ENCODE measurements at places on chromosomes 6 and 20. TPM values are rescaled to one million over a fixed set of nuclear protein-coding genes. Genes with fewer than 3 reads are reported as not detected.
A peak's percentile ranks its signal among the peaks of the same experiment; 100 is the strongest.

GRCh38 chr20:2800521-2801285 is at the start of gene CPXM1:
Gene CPXM1 (minus strand): TSS chr20:2800627. CDS start chr20:2800572, 55 bp downstream.
- peak within 1 kb of the TSS; percentile 30 for H3K4me3 ChIP-seq
- no peak for DNase-seq
- no peaks in the 10 kb centered on the region for H3K27me3 ChIP-seq
- H3K36me3 ChIP-seq, result no peaks in the 10 kb centered on the region
- H3K27ac ChIP-seq, result no peak within 1 kb of the TSS
- peaks cover 3% of the 10 kb centered on the region for H3K4me1 ChIP-seq

Gene KCNQ2
- polyA plus RNA-seq, result 0.39 TPM

- no peak for DNase-seq
- H3K4me1 ChIP-seq, result no peaks in the 10 kb centered on the region
- no peak overlapping the region for H3K4me3 ChIP-seq
- H3K27me3 ChIP-seq, result no peaks in the 10 kb centered on the region
These were observed 89.4 kb upstream of the EDN1 start for GRCh38 chr6:12200761-12201160.

Gene SLC35F1
- 0.41 TPM for polyA plus RNA-seq

DNA sequence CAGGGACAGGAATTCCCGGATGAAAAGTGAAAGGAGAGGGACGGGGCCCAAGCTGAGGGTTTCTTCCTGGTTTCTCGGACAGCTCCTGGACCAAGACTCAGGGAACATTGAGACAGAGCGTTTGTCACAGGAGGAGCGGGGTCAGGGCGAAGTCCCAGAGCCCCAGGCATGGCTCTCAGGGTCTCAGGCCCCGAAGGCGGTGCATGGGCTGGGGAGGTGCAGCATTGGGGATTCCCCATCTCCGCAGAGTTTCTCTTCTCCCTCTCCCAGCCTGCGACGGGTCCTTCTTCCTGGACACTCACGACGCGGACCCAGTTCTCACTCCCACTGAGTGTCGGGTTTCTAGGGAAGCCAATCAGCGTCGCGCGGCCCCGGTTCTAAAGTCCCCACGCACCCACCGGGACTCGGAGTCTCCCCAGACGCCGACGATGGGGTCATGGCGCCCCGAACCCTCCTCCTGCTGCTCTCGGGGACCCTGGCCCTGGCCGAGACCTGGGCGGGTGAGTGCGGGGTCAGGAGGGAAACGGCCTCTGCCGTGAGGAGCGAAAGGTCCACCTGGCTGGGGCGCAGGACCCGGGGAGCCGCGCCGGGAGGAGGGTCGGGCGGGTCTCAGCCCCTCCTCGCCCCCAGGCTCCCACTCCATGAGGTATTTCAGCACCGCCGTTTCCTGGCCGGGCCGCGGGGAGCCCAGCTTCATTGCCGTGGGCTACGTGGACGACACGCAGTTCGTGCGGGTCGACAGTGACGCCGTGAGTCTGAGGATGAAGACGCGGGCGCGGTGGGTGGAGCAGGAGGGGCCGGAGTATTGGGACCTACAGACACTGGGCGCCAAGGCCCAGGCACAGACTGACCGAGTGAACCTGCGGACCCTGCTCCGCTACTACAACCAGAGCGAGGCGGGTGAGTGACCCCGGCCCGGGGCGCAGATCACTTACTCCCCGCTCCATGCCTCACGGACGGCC is 54.6 kb upstream of the POLR1H start:
- H3K4me1 ChIP-seq, result peaks cover 17% of the 10 kb centered on the region
- H3K27me3 ChIP-seq, result no peaks in the 10 kb centered on the region
- DNase-seq, result peak; percentile 78
- no peaks in the 10 kb centered on the region for H3K36me3 ChIP-seq

- H3K27me3 ChIP-seq, result no peaks in the 10 kb centered on the region
- no peaks in the 10 kb centered on the region for H3K36me3 ChIP-seq
- no peaks in the 10 kb centered on the region for H3K4me1 ChIP-seq
- H3K4me3 ChIP-seq, result no peak overlapping the region
- no peak overlapping the region for H3K27ac ChIP-seq
These were observed 56.5 kb upstream of the CST7 start for GRCh38 chr20:24892522-24892921.

GRCh38 chr6:107822176-107823046 is 1.7 kb downstream of the SCML4 start:
- H3K36me3 ChIP-seq, result no peaks in the 10 kb centered on the region
- peaks cover 70% of the 10 kb centered on the region for H3K4me1 ChIP-seq
- no peak for DNase-seq
- no peaks in the 10 kb centered on the region for H3K27me3 ChIP-seq
- H3K4me3 ChIP-seq, result peak overlapping the region; percentile 2
- peak overlapping the region; percentile 82 for H3K27ac ChIP-seq

DNA sequence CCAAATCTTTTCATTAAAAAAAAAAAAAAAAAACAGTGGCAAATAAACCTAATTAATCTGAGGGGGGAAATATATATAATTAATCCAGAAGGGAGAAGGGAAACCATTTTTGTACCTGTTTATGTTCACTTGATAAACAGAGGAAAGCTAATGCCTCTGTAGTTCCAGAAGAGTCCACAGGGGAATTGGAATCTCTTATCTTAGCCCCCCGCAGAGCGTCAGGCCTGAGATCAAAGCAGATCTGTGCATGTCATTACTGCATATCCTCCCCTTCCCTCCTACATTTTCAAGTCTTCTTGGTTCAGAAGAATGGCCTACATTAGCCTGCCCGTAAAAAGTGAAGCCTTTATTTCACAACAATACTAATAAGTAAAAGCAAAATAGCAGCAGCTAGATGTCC is 157.2 kb downstream of the PTPRT start:
- no peak overlapping the region for H3K4me3 ChIP-seq
- no peaks in the 10 kb centered on the region for H3K4me1 ChIP-seq
- no peaks in the 10 kb centered on the region for H3K27me3 ChIP-seq
- no peaks in the 10 kb centered on the region for H3K36me3 ChIP-seq
- DNase-seq, result no peak
- H3K27ac ChIP-seq, result no peak overlapping the region

DNA sequence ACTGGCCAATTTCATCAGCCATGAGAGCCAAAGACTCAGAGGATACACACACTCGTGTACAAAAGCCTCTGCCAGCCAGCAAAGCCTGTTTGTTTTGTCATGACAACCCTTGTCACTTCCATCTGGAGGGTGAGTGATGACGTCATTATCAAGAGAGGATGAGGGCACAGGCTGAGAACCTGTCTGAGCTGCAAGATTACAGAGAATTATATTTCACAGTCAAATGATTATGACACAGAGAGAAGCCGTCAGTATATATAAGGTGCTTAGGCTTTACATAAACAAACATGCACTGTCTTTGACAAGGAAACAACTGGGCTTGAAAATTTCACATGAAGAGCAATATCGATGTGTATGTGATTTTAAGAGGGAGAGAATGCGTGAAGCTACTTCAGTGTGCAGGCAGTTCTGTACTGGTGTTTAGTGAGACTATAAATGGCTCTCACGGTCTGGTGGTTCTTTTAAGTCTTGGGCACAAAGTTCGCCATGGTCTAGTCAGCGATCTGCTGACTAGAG is 36.5 kb upstream of the BCLAF1 start:
- H3K27ac ChIP-seq, result no peak overlapping the region
- no peaks in the 10 kb centered on the region for H3K36me3 ChIP-seq
- no peaks in the 10 kb centered on the region for H3K4me1 ChIP-seq
- no peak for DNase-seq

GRCh38 chr20:59518881-59519706 is 85.2 kb upstream of the PHACTR3 start:
- no peaks in the 10 kb centered on the region for H3K4me1 ChIP-seq
- no peaks in the 10 kb centered on the region for H3K36me3 ChIP-seq
- peaks cover 72% of the 10 kb centered on the region for H3K27me3 ChIP-seq
- no peak for DNase-seq

DNA sequence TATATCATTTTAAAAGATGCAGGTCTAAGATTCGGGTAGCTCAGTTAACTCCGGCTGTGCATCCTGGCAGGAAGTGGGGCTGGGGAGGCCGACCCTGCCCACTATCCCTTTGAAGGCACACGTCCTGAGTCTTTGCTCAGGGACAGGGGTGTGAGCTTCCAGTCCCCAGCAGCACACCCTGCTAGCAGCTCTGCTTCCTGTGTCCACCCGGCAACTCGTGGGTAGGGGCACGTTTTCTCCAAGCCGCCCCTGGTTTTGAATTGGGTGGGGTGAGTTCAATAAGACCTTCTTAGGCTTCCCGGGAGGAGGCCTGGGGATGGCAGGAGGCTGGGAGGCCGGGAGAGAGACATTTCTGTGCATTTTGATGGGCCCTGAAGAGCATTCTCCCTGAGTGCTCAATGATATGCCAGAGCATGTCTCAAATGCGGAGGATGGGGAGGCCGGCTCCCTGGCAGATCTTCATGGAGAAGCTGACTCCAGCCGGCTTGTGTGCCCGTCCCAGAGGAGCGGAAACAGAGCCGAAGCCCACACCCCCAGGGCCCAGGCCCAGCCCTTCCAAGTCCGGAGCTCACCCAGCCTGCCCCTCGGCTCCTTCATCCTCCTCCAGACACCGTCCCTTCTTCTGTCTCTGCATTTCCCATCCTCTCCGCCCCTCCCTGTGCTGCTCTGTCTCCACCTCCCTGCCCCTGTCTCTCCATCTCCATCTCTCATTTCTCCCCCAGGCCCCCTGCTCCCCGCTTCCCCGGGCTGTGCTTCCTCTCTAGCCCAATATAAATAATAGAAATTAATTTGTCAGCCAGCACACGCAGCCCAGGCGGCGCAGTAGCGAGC is 36.3 kb upstream of the ZFAND3 start:
- H3K27ac ChIP-seq, result no peak overlapping the region
- peak overlapping the region; percentile 37 for H3K4me3 ChIP-seq
- peaks cover 25% of the 10 kb centered on the region for H3K4me1 ChIP-seq
- DNase-seq, result no peak
- no peaks in the 10 kb centered on the region for H3K36me3 ChIP-seq

DNA sequence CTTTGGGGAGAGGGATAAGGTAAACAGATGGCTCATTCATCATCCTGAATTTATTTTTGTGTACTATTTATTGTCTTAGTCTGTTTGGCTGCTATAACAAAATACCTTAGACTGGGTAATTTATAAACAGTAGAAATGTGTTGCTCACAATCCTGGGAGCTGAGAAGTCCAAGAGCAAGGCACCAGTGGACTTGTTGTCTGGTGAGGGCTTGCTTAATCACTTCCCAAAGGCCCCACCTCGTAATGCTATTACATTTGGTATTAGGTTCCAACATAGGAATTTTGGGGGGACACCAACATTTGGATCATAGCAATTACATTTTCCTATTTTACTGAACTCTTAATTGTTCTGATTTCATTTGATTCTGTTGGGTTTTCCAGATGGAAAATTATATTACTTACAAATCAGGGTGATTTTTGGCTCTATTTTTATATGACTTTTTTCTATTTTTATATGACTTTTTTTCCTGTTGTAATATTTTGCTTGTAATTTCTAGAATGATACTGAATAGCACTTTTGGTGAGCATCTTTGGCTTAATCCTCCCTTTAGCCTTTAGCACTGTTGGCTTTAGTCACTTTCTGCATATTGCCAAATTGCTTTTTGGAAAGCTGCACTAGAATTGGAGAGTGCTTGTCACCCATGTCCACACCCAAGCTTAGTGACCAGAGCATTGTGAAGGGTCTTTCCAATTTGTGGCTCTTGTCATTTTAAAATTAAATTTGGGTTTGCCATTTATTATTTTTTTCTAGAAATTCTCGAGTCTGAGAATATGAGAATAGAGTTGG is 43.7 kb upstream of the TULP4 start:
- H3K4me3 ChIP-seq, result no peak overlapping the region
- H3K27me3 ChIP-seq, result no peaks in the 10 kb centered on the region
- DNase-seq, result no peak
- no peaks in the 10 kb centered on the region for H3K36me3 ChIP-seq
- H3K27ac ChIP-seq, result no peak overlapping the region
- H3K4me1 ChIP-seq, result peaks cover 12% of the 10 kb centered on the region

- H3K4me1 ChIP-seq, result no peaks in the 10 kb centered on the region
- no peaks in the 10 kb centered on the region for H3K36me3 ChIP-seq
- DNase-seq, result no peak
- H3K4me3 ChIP-seq, result no peak overlapping the region
These were observed 112.3 kb upstream of the SYNDIG1 start for GRCh38 chr20:24357177-24357576.

GRCh38 chr6:128482642-128483041 is 37.8 kb downstream of the PTPRK start:
- no peak overlapping the region for H3K4me3 ChIP-seq
- no peak for DNase-seq
- H3K36me3 ChIP-seq, result no peaks in the 10 kb centered on the region
- no peaks in the 10 kb centered on the region for H3K27me3 ChIP-seq
- H3K27ac ChIP-seq, result no peak overlapping the region

- no peaks in the 10 kb centered on the region for H3K36me3 ChIP-seq
- H3K27ac ChIP-seq, result no peak overlapping the region
- DNase-seq, result no peak
- H3K4me1 ChIP-seq, result no peaks in the 10 kb centered on the region
These were observed 15.0 kb downstream of the BLTP3A start for GRCh38 chr6:34806738-34807453.

DNA sequence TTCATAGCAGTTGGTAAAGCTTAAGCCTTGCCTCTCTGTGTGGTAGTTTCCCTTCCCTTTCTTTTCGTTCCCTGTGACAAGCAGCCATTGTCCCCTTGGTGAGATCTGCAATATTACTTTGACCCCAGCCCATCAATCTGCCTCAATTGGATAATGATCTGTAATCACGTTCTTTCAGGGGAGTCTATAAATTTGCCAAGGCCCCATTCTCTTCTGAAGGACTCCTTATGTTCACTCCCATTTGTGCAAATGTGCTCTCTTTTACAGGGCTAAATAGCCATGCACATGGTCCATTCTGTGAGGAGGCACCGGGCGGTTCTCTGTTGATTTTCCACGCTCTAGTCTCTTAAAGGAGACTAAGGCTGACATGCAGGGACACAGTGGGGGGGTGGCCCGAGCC is 660.4 kb upstream of the SLC35B3 start:
- no peaks in the 10 kb centered on the region for H3K27me3 ChIP-seq
- no peak overlapping the region for H3K4me3 ChIP-seq
- H3K36me3 ChIP-seq, result no peaks in the 10 kb centered on the region
- H3K4me1 ChIP-seq, result no peaks in the 10 kb centered on the region
- DNase-seq, result no peak

GRCh38 chr6:104531646-104532045 is 328.1 kb downstream of the HACE1 start:
- no peaks in the 10 kb centered on the region for H3K4me1 ChIP-seq
- peak overlapping the region; percentile 41 for H3K27ac ChIP-seq
- H3K36me3 ChIP-seq, result no peaks in the 10 kb centered on the region
- H3K4me3 ChIP-seq, result no peak overlapping the region

Gene CDSN
- polyA plus RNA-seq, result not detected

DNA sequence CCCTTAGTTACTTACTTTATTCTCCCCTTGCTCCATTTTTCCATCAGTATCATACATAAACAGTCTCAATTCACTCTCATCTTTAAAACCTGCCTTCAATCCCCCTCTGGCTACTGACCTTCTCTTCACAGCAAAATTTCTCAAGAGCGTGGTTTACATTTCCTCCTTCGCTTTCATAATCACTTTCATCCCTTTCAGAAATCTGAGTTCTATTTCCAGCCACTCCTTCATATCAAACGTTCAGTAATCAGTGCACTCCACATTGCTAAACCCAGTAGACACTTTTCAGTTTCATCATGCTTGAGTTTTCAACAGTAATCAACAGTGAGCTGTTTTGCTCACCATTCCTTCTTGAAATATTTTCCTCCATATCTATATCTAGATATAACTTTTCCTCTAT is 176.7 kb upstream of the HSF2 start:
- DNase-seq, result no peak
- H3K27ac ChIP-seq, result no peak overlapping the region

- no peaks in the 10 kb centered on the region for H3K4me1 ChIP-seq
- no peak overlapping the region for H3K27ac ChIP-seq
- no peaks in the 10 kb centered on the region for H3K27me3 ChIP-seq
- DNase-seq, result no peak
- H3K36me3 ChIP-seq, result no peaks in the 10 kb centered on the region
These were observed 28.1 kb upstream of the FOXP4 start for GRCh38 chr6:41518118-41518517.

Data from spleen (tissue), 13 donors.